ENCODE measurements at places on chromosomes 7 and 10.

- no peak for DNase-seq
Observed at GRCh38 chr7:40608321-40609075, 473.7 kb downstream of the SUGCT start.

DNA sequence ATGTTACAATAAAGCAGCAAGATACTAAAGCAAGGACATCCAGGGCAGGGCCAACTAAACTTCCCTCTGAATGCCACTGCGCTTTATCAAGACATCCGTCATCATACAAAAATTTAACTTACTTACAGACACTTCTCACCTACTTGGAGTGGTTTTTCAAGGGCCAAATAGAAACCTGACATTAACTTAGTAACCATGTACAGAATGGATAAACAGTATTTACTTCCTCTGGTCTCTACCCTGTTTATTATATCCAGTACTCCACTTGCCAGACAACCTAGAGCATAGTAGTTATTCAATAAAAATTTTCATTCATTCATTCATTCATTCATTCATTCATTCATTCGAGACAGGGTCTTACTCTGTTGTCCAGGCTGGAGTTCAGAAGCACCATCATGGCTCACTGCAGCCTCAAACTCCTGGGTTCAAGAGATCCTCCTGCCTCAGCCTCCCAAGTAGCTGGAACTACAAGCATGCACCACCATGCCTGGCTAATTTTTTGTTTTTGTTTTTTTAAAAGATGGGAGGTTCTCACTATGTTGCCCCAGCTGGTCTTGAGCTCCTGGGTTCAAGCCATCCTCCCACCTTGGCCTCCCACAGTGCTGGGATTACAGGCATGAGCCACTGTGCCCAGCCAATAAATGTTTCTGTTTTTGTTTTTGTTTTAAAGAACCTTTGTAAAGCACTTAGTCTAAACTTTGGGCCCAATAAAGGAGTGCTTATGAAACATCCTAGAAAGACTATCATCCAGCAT lies 19.0 kb downstream of the SMURF1 start:
- no peak for DNase-seq

GRCh38 chr7:107242267-107242666 lies 73.5 kb downstream of the HBP1 start:
- DNase-seq = no peak

DNA sequence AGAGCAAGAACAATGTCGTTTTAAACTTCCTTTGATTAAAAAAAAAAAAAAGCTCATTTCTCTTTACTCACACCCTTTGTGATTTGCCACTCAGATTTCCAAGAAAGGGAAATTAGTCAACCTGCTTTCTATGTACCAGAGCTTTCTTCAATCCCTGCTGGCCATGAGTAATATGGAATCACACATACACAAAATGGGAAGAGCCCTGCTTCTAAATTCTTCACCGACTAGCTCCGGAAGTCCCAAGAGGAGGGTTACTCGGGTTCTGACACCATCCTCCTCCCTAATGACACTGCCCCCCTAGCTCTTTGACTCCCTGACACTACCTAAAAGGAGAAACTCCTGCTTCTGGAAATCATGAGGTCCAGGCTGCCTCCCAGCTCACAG lies 81.8 kb upstream of the SFMBT2 start:
- no peak for DNase-seq

GRCh38 chr7:5827755-5828154 lies 46.3 kb upstream of the RNF216 start:
- DNase-seq = peak; percentile 13

DNA sequence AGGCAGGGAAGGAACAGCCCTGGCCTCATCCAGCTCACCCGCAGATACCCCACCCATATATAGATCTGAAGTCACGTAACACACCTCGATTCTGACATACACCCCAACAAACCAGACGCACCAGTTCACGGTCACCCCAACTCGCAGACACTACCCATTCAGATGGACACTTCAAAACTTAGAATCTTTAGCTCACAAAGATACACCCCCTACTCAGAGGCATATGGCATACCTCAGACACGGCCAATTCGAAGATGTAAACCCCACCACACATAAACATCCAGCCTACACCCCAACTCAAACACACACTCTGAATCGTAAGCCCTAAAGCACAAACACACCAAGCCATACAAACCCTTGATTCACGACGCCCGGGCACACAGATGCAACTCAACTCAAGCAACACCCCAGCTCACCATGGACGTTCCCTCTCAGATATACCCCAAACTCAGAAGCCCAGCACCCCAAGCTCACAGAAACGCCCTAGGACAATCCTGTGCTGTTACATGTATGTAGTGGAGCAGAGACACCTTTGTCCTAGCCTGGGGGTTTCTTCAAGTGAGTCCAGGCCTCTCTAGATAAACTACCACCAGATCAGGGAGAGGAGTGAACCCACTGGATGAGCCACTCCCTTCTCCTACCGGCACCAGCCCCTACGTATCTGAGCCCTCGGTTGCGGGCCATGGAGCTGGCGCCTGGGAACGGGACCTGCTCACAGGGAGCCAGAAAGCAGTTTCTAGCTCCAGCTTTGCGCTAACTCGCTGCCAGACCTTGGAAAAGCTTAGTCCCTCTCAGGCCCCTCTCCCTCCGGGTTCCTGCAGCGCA lies 8.8 kb downstream of the PSD start:
- DNase-seq = no peak

DNA sequence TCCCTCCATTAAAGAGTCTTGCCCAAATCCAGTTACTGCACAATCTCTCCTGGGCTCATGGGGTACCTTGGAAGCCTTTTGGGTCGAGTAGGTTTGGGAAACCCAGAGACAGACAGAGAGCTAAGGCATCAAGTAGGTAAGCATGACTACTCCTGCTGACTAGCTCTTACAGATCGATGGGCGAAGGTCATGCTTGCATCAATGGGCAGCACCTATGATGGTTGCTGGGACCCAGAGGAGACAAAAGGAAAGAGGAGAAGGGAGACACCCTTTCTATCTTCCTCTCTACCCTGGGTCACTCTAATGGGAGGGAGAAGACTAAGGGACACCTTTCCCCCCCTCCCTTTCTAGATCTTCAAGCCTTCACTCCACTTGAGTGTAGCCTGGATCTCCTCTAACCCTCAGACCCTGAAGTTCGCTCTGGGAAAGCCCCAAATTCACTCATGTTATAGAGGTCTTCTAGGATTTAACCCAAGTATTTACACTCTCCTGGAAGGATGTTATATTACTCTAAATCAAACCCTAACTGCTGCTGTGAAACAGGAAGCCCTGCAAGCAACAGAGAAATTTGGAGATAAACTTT lies 31.6 kb upstream of the ZNF746 start:
- no peak for DNase-seq

- no peak for DNase-seq
Observed at GRCh38 chr7:42452356-42452755, 215.3 kb upstream of the GLI3 start.

Measured in foreskin fibroblast (primary cell).